CD14-positive monocyte (primary cell): ENCODE measurements at places on chromosomes 2 and 18.

GRCh38 chr2:170377500-170378207, 199.7 kb downstream of the MYO3B start:
- DNase-seq = no peak

- DNase-seq = no peak
Observed at GRCh38 chr2:218216336-218216673, 684 bp upstream of the ARPC2 start.

DNA sequence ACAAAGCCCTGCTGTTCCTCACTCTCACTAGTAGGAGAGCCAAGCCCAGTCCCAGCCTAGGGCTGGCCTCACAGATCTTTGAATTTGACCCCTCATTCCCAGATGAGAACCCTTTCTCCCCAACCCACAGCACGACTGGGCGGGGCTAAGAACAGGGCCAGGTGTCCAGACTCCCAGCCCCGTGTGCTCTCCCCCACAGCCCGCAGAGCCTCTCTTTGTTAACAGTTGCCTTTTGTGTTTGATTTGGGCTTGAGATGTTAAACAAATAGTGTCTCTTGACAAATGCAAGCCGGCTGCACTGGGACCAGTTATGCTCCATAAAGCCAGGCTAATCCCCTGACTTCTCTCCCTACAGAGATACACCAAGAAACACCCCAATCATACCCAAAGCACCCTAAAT, 4.7 kb upstream of the KCNK3 start:
- no peak for DNase-seq

DNA sequence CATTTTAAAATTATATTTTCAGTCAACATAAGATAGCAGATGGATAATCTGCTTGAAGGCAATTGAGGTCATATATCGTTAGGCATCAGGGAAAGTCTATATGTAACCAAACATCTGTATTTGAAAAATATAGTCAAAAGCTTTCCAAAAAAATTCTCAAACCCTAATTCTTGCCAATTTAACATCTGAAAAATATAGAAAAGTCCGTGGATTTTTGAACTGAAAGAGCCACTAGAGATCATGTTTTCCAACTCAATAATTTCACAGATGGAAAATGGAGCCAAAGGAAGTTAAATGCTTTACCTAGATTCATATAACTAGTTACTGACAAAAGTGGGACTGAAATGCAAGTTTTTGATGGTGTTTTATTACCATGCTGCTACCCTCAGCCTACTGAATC, 185.1 kb upstream of the ZNF804A start:
- DNase-seq = no peak

DNA sequence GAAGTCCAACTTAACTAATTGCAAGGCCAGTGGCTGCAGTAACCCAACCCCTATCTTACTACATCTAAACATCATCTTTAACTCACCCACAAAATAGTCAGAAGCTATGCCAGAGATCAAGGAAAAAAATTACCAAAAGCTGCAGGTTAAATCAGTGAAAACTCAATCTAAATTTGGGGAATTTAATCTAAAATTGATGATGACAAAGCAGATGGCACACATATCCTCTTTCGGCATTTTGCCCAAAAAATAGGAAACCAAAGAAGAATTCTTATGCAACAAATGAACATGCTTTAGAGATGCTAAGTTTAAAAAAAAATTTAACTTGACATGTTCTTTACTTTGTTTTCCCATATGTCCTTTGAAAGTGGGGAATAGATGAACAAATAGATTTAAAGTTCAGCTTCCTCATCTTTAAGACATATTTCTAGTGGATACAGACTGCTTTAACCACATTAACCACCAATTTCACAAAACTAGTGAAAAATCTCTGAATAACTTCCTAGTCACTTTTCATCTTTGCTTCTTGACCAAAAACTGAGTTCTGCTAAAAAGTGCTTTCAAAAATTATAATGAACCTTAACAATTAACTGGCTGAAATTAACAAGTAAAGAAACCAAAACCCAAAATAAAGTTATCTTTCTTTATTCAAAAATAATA, 74.3 kb upstream of the CCDC150 start:
- DNase-seq = no peak

GRCh38 chr18:71443706-71444480, 1100.2 kb downstream of the CBLN2 start:
- no peak for DNase-seq

- DNase-seq = no peak
Observed at GRCh38 chr2:223601932-223602666, at the start of gene SCG2. Gene SCG2 (minus strand): TSS chr2:223602361. CDS start chr2:223599282, 3,079 bp downstream.

- DNase-seq = no peak
Observed at GRCh38 chr2:27638037-27638637, 9.3 kb downstream of the GPN1 start.

DNA sequence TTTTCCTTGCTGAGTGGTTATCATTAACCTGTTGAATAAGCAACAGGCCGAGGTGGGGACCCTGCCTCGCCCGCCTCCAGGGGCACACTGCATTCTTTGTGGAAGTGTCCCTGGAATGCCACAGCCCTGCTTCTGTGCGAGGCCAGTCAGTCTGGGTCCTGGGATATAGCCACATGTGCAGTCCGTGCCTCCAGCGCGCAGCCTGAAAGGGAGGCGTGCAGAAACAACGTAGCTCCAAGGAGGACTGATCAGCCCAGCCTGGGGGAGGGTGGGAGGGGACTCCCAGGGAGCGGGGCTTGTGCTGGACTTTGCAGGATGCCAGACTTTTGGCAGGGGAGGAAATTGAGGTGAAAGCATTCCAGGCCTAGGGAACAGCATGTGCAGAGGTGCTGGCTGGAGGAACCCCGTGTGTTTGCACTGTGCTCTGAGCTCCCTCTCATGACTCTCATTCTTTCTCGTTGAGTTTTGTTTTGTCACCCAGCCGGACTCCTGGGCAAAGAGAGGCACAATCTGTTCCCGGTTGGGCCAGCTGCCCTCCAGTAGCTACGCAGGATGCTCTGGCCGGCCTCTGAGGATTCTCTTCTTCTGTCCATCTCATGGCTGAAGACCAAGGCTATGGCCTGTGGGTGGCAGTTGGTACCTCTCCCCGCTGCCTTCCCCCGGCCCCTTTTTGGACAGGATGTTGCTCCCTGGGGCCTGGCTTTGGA, 39.7 kb downstream of the HPCAL1 start:
- no peak for DNase-seq

DNA sequence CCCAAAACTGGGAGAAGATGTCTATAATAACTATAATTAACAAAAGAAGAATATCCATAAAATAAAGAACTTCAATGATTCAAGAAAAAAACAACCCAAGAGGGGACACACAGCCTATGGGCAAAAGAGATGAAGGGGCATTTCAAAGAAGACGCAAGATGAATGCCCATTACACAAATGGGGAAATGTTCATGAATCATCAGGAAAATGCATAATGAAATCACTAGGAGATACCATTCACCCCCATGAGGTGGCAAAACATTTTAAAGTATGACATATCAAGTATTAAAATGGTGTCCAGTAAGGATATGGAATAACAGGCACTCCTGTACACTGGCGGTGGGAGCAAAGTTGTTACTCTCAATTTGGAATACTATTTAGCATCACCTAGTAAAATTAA, 183.3 kb downstream of the TXNL1 start:
- peak; percentile 47 for DNase-seq

GRCh38 chr2:224778474-224778877, 62.3 kb upstream of the CCDC195 start:
- DNase-seq = peak; percentile 25

DNA sequence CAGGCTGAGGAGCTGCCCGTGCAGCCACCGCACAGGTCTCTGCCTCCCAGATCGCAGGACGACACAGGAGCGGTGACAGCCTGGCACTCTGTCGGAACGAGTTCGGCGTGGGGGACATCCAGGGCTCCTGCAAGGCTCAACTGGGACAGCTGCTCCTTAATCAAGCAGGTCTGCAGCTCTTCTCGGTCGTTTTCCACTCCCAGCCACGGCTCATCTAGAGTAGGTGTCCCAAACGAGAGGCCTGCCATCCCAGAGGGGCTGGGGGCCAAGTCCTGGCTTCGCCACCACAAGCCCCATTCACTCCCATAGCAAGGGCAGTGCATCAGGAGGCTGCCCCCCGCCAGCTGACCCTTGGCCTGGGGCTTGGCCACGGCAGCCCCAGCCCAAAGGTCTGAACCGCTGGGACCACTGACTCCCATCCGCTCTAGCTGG, 22.5 kb downstream of the PASK start:
- DNase-seq = no peak

DNA sequence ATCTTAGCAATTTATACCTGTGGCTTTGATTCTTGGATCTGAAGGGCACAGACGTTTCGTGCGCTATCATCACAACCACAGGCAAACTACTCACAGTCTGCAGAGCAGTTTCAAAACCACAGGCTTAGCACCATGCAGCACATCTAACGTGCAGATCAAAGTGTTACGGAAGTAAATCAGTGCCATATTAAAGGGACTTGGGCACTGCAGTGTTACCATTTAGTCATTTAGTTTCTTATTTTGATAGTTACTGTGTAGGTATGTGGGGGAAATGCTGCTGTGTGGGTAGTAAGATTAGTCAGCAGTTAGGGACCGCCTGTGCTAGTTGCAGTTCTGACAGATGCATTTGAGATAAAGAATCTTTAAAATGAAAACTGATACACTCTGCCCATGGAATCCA, 384.0 kb downstream of the NBAS start:
- no peak for DNase-seq

DNA sequence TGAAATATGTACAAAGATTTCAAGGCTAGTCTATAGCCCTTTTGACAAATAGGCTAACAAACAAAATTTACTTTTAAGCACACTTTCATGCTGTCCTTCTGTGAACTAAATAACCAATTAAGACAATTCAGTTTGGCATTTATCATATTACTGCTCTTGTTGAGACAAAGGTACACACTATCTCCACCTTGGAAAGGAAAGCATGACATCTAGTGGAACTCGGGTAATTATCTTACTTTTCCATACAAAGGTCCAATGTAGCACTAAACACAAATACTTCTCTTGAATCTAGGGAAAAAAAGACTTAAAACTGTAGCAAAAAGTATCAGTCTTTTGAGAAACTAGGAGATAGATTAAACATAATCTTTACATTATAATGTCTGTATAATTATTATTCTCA, 125.0 kb upstream of the CD226 start:
- no peak for DNase-seq

- no peak for DNase-seq
Observed at GRCh38 chr2:179677746-179678505, 183.5 kb downstream of the ZNF385B start.

- DNase-seq = no peak
Observed at GRCh38 chr2:85929096-85930050, 40.6 kb upstream of the ST3GAL5 start.

- no peak for DNase-seq
Observed at GRCh38 chr2:224924631-224925030, 117.6 kb downstream of the DOCK10 start.

DNA sequence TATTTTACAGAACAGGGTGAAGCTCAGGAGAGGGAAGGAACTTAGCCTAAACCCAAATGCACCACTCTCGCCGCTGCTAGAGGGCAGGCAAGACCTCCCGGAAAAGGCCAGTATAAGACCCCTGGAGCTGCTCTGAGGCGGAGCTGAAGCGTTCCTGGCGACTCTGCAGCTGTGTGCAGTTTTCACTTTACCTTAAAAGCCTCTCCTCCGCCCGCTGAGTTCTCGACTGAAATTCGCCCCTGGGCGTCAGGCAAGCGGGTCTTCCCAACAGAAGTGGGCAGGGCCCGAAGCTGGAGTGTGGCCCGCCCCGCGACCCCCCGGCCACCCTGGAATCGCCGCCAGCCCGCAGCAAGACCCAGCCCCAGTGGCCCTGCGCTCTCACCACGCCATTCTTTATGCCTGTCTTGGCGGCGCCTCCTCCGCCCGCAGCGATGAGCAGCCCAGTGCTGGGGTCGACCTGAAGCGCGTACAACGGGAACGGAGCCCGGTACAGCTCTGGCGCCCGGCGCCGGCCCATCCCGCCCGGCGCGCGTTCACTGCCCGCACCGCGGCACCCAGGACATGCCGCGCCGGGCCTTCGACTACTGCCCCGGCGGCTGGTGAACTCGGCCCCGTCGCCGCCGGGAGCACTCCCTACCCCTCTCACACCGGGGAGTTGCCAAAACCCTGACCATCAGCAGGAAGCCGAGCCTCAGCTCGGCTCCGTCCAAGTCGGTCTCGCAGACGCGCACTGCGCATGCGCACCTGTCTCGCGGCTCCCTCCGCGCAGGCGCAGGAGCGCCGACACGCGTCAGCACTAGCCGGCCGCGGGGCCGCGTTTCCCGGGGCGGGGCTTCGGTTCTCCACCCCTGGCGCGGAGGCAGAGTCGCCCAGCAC, at the start of gene PREB:
TSS of gene PREB (minus strand) at position 732 of the 876 bp plus-strand sequence. CDS start at position 517, 215 bp downstream.
- DNase-seq = peak; percentile 96

GRCh38 chr2:15674637-15675455, 83.2 kb downstream of the DDX1 start:
- no peak for DNase-seq

GRCh38 chr18:34467058-34467457, 242.3 kb upstream of the NOL4 start:
- DNase-seq = no peak

GRCh38 chr18:27261769-27262549, 76.9 kb upstream of the CHST9 start:
- DNase-seq = no peak

- no peak for DNase-seq
Observed at GRCh38 chr2:77009307-77009706, 512.9 kb downstream of the LRRTM4 start.

DNA sequence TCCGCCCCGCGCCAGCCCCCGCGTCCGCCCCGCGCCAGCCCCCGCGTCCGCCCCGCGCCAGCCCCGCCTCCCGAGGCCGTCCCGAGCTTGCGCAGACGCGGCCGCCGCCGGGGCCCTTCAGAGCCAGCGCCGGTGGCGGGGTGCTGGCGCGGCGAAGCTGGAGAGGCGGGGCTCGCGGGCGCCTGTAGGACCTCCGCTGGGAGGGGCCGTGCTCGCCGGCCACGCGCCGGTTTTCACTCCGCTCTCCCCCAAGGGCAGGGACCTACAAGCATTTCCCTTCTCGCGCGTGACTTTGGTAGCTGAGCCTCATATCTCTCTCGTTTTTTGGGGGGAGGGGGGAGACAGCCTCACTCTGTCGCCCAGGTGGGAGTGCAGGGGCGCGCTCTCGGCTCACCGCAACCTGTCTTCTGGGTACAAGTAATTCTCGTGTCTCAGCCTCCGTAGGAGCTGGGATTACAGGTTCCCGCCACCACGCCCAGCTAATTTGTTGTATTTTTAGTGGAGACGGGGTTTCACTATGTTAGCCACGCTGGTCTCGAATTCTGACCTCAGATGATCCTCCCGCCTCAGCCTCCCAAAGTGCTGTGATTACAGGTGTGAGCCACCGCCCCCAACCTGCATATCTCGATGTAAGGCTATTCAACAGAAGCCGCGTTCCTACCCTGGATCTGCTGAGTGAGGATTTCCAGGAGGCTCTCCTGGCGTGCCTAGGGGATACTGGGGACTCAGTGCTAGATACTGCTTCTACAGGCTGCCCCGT, at the start of gene ZNF514:
TSS of gene ZNF514 (minus strand) at position 159 of the 760 bp plus-strand sequence. CDS start 6,595 bp downstream, outside the sequence.
- peak; percentile 48 for DNase-seq

- no peak for DNase-seq
Observed at GRCh38 chr18:8807488-8807805, 102.1 kb downstream of the MTCL1 start.
